ENCODE measurements at places on chromosomes 12 and 14.

DNA sequence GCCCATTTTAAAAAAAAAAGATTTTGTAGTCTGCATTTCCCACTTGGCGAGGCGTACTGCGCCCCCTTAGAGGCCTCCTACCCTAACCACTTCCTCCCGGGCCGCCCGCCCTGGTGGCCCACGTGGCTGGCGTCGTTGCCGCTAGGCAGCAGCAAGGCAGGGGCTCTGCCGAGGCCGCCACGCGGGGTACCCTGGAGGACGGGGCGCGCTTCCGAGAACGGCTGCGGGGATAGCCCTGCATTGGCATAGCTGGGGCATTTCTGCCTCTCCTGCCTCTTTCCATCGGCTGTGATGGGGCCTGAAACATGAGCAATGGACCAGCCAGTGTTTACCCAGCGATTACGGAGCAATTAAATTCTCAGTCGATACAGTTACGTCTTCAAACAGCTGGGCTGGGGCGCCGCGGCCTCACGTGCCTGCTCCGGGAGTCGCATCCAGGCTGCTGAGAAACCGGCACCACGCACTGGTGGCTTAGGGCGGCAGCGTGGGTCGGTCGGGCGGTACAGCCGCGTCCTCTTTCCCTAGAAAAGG, 38.0 kb downstream of the IQSEC3 start:
- no peak for DNase-seq

DNA sequence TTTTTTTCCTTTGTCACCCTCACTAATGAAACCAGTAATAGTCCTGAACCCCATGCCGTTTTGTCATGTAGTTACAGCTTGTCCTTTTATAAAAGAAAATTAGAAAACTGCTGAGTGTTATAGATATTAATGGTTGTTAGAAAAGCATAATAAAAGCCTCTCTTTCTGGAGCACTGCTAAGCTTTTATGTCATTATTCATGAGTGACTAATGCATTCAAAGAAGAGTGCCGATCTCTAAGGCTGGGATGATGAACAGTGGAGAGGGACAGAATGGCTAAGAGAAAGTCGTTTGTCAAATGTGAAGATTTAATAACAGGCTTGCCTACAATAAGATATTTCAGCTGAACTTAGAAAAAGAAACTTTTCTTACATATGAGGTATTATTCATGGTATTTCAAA, 121.6 kb downstream of the MGAT4C start:
- no peak for DNase-seq

GRCh38 chr14:72942934-72943333, 16.7 kb downstream of the DCAF4 start:
- no peak for DNase-seq

DNA sequence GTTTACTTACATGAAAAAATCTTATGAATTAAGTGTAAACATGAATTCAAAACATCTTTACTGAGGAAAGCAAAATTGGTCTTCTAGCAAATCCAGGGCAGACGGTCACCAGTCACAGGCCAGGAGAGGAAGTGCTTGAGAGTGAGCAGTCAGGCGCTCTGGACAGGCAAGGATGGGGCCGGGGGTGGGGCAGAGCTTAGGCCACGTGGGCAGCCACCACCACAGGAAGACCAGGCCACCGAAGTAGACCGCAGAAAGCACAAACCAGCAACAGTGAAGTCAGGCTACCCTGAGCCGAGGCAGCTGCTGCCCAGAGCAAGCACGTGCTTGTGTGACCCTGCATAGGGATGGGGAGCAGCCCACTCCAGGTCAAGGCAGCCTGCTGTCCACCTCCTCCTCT, 33.5 kb downstream of the SLC6A12 start:
- no peak for DNase-seq

- DNase-seq, result no peak
Measured at GRCh38 chr12:94721173-94721572, 70.8 kb upstream of the TMCC3 start.

DNA sequence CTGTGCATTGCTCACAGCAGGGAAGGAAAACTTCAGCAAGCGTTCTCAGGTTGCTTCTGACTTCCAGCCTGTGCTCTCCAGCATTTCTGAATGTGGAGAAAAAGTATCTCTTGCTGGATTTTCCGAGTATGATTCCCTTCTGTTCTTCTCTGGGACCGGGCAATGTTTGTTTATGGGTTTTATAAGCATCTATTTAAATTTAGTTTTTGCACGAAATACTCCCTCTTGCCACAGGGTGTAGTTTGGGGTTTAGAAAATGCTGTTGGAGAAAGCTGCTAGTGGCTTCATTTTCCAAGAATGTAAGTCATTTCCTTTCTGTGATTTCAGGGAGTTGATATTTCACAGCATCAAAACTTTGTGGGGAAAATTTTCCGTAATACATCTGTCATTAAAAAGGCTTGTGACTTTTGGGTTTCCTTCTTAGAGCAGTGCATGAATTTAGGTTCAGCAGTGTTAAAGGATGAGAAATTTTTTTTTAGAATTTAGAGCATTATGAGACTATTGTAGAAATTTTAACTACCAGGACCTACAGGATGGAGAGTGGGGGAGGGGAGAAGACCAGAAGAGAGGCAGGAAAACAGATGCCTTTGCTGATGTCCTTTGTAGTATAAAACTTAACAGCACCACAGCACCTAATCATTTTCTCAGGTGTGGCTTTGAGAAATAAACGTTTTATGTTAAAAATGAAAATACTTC, 1.5 kb downstream of the FRMD6 start:
- DNase-seq, result no peak

- DNase-seq, result no peak
Measured at GRCh38 chr12:100075598-100075997, 67.1 kb downstream of the BLTP3B start.

- no peak for DNase-seq
Measured at GRCh38 chr12:29086325-29087271, 62.5 kb upstream of the FAR2 start.

DNA sequence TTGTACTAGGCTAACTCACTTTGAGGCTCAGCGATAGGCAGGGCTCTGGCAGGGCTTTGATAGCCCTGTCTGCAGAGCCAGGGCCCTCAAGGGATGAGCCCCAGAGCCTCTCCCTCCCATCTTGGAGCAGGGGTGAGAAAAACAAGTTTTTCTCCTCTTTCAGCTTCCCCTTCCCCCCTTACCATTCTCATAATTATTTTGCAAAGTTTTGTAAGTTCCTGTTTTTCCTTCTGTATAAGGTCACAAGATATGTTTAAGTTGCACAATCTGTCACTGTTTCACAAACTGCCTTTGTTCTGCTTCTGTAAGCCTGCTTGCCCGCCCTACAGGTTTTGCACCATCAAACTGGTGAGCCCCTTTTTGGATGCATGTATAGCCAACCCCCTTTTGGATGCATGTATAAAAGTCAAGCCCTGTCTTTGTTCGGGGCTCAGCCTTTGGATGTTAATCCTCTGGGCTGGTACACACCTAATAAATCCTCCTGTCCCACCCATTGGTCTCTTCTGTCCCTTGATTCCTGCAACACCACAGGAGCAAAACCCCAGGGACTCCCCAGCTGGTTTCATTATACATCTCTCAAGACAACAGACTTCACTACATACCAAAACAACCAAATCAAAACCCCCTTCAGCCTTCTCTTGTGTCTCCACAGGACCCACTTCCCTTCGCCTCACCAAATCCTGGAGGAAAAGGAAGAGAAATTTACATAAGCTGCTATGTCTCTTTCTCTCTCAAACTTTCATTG, 52.5 kb upstream of the RESF1 start:
- DNase-seq, result no peak

- DNase-seq, result no peak
Measured at GRCh38 chr12:47360771-47361388, 281.1 kb upstream of the AMIGO2 start.

DNA sequence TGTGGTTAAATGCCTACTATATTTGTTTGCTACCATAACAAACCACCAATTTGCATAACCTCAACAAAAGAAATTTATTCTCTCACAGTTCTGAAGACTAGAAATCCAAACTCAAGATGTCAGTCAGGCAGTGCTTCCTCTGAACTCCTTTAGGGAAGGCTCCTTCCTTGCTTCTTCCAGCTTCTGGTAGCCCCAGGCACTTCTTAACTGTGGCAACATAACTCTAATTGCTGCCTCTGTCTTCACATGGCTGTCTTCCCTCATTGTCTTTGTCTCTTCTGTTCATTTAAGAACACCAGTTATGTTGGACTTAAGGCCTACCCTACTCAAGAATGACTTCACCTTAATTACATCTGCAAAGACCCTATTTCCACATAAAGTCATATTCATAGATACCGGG, 206.9 kb downstream of the SYT1 start:
- DNase-seq, result no peak
